Cardiac fibroblast (primary cell): ENCODE measurements at places on chromosomes 3 and 15.

DNA sequence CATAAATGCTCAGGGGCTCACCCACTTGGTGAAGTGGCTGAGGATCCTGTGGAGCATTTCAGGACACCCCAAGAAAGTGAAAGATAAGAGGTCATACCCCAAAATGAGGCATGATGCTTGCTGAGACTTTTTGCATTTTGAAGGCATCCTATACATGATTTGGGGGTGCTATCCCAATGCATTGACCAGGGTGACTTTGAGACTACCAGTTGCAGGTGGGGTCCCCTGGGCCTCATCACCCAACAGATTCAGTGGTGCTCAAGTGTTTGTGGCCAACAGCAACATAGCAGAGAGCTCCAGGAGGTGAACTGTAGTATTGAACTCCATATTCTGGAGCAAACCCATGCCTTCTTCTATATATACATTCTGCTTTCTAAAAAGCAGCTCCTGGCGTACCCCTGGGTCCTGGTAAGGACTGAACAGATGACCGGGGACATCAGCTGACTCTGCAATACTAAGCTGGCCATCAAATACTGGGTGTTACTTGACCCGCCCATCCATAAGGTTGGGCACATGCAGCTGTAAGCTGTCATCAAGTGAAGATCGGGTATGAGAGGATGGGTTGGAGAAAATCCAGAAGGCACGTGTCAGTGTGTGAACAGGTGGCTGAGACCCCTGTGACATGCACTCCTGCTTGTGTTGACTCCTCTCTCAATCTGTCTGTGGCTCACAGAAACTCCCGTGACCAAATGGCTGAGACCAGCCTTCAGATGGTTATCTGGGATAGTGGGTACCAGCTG lies 143.3 kb downstream of the KLF13 start:
- DNase-seq = no peak

DNA sequence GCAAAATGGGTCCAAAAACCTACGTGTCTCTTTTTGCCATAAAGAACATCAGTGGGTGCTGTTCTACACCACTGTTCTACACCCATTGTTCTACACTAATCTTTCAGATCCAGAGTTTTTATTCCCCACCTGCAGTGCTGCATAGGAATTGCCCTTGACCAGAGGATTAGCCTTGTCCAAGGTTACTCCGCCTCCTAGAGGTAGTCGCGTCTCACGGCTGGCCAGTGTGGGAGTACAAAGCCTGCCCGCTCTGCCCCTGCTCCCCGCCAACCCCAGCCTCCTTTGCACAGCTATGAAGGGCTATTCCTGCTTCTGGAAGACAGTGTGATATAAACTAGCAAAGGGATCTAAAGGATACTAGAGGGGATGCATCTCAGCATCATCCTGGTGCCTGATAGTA lies 222.1 kb upstream of the LMCD1 start:
- DNase-seq = no peak

GRCh38 chr3:54042259-54042823 lies 80.0 kb upstream of the CACNA2D3 start:
- no peak for DNase-seq

GRCh38 chr3:55654123-55654760 lies 167.1 kb upstream of the WNT5A start:
- DNase-seq = no peak

GRCh38 chr3:101026244-101026643 lies 33.0 kb upstream of the ABI3BP start:
- DNase-seq = no peak
